ENCODE measurements at places on chromosomes 2 and 18.

DNA sequence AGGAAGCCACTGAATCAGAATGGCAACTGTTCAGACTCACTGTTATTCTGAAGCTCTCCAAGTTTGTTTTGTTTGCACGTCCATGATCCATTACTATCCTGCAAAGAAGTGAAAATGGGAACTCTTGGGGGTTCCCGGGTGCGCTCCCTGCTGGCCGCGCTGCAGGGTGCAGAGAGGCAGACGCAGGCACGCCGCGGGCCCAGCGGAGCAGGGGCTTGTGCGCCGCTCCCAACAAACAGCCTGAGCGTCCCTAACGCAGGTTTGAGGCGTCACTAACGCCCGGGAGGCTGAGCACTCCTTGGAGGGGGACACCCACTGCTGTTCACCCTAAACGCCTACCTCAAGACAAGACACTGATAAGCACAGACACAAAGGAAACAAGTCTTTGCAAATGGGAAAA is 14.3 kb upstream of the PIEZO2 start:
- DNase-seq: no peak

- no peak for DNase-seq
Observed at GRCh38 chr18:47397671-47398319, 146.3 kb upstream of the SKOR2 start.

GRCh38 chr2:105125428-105125827 is 87.6 kb downstream of the MRPS9 start:
- DNase-seq: no peak

DNA sequence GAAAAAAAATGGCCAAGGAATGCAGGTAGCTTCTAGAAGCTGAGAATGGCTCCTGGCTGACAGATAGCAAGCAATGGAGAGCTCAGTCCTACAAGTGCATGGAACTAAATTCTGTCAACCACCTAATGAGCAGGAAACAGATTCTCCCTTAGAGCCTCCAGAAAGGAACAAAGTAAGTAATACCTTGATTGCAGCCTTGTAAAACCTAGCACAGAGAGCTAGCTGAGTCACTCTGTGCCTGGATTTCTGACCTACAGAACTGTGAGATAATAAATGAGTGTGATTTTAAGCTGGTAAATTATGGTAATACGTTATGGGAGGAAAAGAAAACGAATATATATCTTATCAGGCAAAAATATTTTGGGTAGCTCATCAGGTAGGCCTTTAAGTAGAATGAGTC is 7.4 kb upstream of the LNPK start:
- DNase-seq: no peak

DNA sequence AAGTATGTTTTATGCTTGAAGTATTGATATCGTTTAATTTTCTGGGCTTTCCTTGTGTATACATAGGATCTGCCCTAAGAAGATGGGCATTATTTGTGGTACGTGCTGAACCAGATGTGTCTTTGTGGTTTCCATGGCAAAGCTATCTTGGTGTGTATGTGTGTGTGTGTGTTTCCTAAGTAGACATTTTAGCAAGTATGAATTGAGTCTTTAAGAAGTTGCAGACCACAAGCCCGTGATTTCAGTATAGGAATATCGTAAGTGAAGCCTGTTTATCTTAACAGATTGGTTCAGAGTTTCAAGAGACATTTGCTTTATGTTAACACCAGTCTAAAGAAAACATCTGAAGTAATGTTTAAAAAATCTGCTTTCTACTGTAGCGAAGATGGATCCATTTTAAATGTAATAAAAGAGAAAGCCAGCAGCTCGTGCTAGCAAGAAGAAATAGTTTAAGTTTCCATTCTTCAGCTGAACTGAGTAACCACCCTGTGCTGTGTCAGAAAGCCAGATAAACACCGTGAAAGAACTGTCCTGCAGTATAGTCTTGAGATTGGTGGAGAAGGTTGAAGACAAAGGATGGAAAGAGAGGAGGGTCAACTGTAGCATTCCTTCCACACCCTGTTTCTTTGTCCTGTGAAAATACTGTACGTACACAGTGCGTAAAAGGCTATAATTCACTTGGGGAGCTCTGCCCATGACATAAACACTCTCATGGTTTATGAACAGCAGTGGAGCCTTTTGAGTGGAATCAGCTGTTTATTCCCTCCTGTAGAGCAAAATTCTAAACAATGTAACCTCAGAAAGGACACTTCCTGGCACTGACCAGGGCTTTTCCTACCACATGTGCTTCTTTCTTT is 91.9 kb upstream of the FOSL2 start:
- no peak for DNase-seq

DNA sequence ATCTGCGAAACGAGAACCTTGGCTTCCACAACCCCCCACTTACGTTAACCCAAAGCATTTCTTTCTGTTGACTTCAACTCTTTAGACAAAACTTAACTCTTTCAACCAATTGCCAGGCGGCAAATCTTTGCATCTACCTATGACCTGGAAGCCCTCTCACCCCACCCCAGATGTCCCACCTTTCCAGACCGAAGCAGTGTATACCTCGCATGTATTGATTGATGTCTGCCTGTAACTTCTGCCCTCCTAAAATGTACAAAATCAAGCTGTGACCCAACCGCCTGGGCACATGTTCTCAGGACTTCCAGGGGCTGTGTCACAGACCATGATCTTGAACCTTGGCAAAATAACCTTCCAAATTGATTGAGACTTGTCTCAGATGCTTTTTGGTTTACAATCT is 12.3 kb downstream of the AQP12B start:
- no peak for DNase-seq

- no peak for DNase-seq
Observed at GRCh38 chr18:53603276-53603675, 621.2 kb downstream of the MBD2 start.

DNA sequence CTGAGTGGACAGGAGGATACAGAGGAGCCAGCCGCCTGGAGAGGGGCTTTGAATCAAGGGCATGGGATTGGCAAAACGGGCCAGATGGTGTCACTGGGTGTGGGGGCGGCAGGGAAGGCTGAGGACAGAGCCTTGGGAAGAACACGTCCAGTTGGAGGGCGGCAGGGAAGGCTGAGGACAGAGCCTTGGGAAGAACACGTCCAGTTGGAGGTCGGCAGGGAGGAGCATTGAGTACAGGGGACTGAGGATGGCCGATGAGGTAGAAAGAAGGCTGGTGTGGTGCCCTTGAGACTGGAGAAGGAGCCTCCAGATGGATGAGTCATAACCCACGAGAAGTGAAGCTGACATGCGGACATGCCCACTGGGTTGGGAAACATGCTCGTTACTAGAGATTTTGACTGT is 4.5 kb downstream of the HES6 start:
- DNase-seq: no peak

DNA sequence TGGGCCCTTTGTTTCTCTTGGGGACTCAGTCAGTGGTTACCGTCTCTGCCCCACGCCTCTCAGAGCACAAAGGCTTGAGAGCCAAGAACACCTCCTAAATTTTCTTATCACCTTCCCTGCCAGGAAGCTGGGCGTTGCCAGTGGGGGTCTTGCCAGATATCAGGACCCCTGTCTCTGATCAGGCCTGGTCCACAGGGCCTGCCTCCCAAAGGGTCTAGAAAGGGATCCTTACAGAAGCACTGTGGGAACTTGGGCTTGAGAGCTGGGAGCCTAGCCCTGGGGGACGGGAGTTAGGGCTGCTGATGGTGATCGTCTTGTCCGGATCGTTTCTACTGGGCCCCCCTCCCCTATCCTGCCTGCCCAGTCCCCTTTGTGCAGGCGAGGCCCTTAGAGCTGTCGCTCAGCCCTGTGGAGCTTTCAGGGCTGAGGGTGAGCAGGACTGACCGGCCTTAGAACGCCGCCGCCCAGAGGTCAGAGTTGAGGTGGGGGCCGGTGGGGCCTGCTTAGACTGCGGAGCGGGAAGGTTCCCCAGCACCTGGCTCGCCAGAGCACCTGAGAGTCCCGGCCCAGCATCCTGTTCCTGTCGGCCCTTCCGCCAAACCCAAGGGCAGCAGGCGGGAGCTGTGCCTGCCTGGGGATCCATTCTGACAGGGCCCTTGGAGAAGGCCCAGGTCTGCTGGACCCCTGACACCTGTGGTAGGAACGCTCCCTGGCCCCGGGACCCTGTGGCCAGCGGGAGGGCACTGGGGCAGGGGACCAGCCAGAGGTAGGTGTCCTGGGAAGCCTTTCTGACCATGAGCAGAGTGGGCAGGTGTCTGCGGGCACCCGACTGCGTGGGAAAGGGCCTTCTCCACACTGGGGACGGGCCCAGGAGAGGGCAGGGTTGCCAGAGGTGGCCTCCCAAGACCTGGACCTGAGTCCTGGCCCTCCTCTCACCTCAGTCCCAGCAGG is 956 bp downstream of the ESPNL start:
- no peak for DNase-seq

GRCh38 chr2:207216457-207216856 is 50.7 kb upstream of the KLF7 start:
- DNase-seq: no peak

GRCh38 chr2:36889795-36890194 is 76.5 kb downstream of the STRN start:
- DNase-seq: no peak

DNA sequence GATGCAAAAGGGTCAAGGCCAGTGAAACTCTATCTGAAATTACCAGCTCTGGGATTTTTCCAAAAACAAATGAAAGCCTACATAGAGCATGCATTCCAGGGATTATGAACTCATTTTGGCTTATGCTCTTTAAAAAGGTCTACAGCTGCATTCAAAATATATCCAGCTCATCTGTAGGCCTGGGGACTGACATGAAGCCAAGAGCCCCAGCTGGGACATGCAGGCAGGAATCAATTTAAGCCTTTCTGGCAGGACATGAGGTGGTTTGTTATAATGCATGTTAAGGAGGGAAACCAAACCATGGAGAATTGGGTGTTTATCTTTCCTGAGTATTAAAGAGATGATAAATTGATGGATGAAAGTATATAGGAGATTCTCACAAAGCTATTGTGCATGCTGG is 164.5 kb downstream of the RBM43 start:
- DNase-seq: no peak

DNA sequence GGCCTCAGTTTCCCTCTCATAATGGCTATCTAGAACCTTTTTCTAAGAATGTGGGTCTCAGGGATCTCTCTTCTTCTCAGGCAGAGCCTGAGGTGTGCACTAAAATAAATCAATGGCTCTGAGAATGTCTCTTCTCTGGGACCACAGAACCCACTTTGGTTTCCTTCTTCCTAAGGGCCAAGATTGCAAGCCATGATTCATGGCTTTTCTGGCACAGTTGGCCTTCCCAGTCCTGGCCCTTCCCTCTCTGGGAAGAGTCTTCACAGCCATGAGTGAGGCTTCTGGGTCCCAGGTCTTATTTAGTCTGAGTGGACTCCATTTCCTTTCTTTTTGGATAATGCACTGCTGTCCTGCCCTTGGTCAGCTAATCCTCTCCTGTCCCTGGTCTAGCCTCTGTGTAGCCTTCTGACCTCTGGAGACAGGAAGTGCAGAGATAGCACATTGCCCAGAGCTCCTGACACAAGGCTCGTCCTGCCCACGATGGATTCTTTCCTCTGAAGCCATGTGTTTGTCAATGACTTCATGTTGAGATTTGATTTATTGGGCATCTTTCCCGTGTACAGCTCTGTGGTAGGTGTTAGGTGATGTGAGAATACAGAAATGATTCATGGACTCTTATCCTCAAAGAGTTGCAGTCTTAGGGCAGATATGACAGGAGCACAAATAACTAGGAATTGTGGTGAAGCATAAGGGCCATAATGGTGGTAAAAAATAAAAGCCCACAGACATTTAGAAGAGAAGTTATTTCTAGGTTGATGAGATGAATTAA is 245.0 kb downstream of the CLIP4 start:
- DNase-seq: no peak

DNA sequence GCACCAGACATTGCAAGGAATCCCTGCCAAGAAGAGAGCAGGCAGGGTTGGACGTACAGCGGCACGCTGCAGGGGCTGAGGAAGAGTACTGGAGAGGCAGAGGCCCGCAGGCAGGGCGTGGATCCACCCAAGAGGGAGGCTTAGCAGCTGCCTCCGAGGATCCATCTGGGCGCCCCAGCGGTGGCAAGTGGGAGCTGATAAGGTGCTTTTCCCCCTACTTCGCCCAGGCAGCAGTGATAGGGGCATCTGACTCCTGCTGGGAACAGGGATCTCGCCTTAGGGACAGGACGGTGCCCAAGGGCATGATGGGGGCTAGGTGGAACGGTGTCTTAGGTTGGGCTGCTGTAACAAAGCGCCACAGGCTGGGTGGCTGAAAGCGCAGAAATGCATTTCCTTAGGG is 67.4 kb upstream of the HS6ST1 start:
- DNase-seq: no peak

GRCh38 chr2:190663839-190664238 is 15.0 kb downstream of the NAB1 start:
- no peak for DNase-seq

GRCh38 chr18:23683671-23684070 is 5.6 kb upstream of the LAMA3 start:
- DNase-seq: no peak

DNA sequence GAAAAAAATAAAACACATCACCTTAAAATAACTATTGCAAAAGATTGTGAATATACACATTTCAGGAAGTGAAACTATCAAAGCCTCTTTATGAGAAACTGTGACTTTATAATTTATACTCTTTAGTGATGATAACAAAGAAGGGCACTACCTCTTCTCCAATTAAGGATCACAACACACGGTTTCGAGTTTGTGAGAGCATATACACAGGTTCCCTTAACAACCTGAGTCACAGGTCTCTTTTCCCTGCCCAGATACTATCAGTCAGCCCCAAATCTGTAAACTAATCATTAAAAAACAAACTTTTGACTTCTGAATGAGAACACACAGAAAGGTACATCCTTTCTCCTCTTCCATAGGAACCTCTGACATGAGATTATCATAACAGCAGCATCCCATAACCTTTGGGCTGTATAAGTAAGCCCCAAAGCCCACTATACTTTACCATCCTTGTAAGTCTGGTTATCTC is 44.9 kb downstream of the PTPN2 start:
- no peak for DNase-seq

- DNase-seq: no peak
Observed at GRCh38 chr2:145807554-145807953, 1287.6 kb upstream of the ZEB2 start.

- DNase-seq: no peak
Observed at GRCh38 chr18:59567431-59567830, 129.8 kb downstream of the CCBE1 start.

GRCh38 chr2:176234940-176235339 is 34.3 kb upstream of the MTX2 start:
- DNase-seq: no peak

GRCh38 chr2:122384768-122385333 is 629.4 kb downstream of the TSN start:
- DNase-seq: no peak

DNA sequence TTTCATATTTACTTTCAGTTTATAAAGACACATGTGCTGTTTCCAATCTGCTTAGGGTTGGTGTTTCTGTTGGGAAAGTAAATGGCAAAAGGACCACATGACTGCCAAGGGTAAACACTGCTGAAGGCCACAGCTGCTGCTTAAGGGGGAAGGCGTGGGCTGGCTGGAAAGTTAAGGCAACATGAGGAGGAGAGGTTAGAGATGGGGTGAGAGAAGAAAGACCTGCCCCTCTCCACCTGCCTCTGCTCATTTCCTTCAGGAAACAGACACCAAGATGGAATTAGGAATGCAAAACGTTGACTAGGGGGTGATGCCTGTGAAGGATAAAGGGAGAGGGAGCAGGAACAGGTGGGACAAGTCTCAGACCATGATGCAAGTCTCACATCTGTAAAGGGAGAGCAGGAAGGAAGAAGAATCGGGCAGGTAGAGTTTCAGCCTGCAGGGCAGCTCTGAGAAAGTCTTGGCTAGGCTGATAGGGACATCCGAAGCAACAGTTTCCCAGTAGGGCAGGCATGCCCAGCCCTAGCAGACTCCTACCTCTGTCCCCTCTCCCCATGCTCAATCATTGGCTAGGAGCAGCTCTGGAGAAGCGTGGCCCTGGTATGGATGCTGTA is 86.0 kb downstream of the CDC42EP3 start:
- no peak for DNase-seq

GRCh38 chr2:181686576-181687185 is 6.4 kb upstream of the NEUROD1 start:
- DNase-seq: no peak

All from substantia nigra (tissue), 51 donors.